ENCODE measurements at places on chromosomes 1 and 21. TPM values are rescaled to one million over a fixed set of nuclear protein-coding genes. Genes with fewer than 3 reads are reported as not detected.

The SDF4 gene
- total RNA-seq = 136 TPM

The ARHGEF10L gene
- 12.3 TPM for total RNA-seq

The LCE1A gene
- total RNA-seq = not detected

The SLC16A4 gene
- total RNA-seq = 47.1 TPM

The C1QTNF12 gene
- total RNA-seq = 2.8 TPM

The ATPAF1 gene
- 45.9 TPM for total RNA-seq

The CELA2B gene
- total RNA-seq = not detected

The MATN1 gene
- not detected for total RNA-seq

The SEC16B gene
- total RNA-seq = 4.1 TPM

The LORICRIN gene
- not detected for total RNA-seq

The MMP23B gene
- 4.6 TPM for total RNA-seq

The KCNN3 gene
- total RNA-seq = not detected

The RBM8A gene
- 98.9 TPM for total RNA-seq

The KRTAP11-1 gene
- total RNA-seq = not detected

The UBL4B gene
- 0.09 TPM for total RNA-seq

The ZNF683 gene
- not detected for total RNA-seq

The OR6P1 gene
- not detected for total RNA-seq

The AIRE gene
- total RNA-seq = not detected

The B3GALT2 gene
- total RNA-seq = 0.32 TPM

The PRAMEF6 gene
- total RNA-seq = not detected

The ELAVL4 gene
- total RNA-seq = not detected

The KRTAP12-2 gene
- not detected for total RNA-seq

The MEF2D gene
- 4.5 TPM for total RNA-seq

The RAB29 gene
- total RNA-seq = 18.6 TPM

The CA14 gene
- not detected for total RNA-seq

The ANKRD45 gene
- 0.79 TPM for total RNA-seq

The GPR37L1 gene
- total RNA-seq = not detected

The AADACL3 gene
- not detected for total RNA-seq

The OR2G6 gene
- total RNA-seq = not detected

The AXDND1 gene
- 0.43 TPM for total RNA-seq

The LCE1E gene
- not detected for total RNA-seq
